ENCODE measurements at places on chromosomes 1 and 21.
A peak's percentile ranks its signal among the peaks of the same experiment; 100 is the strongest.

- DNase-seq, result no peak
These were observed 128.9 kb upstream of the ADAR start for GRCh38 chr1:154736841-154737240.

DNA sequence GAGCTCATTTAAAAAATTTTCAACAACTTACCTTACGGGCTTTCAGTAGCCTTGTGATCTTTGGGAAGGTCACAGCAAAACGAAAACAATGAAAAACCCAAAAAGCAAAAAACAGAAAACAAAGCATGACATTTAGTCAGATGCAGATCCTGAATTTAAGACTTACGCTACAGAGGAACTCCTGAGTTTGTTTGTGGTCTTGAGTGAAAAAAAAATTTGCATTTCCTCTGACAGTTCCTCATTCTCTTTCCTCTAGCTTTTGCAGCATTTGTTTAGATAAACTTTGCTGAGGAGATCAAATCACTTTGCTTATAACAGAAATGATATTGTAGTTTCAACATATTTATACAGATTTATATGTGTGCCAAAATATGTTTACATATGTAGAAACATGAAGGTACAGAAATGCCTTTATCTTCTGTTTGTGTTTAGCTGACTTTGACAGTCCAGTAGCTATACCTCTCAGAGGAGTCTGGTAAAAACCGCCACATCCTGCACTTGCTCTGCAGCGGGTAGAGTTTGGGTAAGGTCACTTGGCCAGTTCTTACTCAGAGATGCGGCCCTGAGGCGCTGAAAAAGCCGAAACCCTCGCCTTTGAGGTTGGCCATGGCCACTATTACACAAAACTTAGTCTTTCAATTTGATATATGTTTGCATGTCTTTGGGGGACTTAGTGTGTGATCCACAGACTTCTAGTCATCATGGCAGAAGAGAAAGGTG is 142.5 kb downstream of the TNR start:
- peak; percentile 54 for DNase-seq

DNA sequence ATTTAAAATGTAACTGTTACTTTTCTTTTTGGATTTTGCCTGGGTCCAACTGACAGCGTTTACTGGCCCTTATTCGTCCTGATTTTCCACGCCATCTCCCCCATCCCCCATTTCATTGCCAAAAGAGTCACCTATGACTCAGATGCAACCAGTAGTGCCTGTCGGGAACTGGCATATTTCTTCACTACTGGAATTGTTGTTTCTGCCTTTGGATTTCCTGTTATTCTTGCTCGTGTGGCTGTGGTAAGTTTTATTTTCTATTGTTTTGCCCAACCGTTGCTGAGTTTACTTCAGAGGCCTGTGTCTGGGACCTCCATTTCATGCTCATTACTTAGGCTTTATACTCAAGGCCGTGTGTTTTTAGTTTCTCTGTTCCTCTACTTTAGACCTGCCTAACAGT is 9.3 kb downstream of the LEPR start:
- no peak for DNase-seq

- no peak for DNase-seq
These were observed 12.5 kb downstream of the TP73 start for GRCh38 chr1:3664700-3665375.

GRCh38 chr1:24641646-24642151 is 1.4 kb upstream of the SRRM1 start:
- DNase-seq, result peak; percentile 45

- DNase-seq, result no peak
These were observed 18.1 kb downstream of the NAV1 start for GRCh38 chr1:201556841-201557571.

DNA sequence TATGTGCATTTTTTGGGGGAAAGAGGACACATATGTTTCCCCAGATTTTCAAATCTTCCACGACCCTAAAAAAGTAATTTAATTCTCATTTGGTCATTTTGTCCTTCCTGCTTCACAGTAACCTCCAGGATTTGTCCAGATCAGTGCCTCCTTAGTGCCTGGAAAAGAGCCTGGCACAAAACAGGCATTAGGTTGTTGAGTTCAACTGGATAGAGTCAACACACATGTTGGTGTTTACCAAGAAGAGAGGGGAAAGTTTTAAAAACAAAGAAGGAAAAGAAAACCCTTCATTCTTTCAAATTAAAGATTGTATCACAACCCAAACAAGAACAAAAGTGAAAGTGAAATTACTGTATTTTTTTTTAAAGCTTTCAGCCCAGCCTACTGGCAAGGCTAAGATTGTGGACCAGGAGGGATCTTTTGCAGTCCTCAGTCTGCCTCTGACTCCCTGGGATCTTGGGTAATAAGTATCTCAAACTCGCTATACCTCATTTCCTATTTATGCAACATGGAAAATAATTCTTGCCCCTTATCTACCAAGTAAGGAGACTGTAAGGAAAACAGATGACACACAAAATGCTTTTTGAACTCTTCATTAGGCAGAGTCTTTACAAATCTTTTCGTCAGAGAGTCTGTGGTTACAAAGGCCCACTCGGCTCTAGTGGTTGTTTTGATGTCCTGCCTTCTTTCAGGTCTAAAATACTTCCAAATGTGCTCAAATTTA is 57.8 kb downstream of the ZNF281 start:
- DNase-seq, result peak; percentile 37

DNA sequence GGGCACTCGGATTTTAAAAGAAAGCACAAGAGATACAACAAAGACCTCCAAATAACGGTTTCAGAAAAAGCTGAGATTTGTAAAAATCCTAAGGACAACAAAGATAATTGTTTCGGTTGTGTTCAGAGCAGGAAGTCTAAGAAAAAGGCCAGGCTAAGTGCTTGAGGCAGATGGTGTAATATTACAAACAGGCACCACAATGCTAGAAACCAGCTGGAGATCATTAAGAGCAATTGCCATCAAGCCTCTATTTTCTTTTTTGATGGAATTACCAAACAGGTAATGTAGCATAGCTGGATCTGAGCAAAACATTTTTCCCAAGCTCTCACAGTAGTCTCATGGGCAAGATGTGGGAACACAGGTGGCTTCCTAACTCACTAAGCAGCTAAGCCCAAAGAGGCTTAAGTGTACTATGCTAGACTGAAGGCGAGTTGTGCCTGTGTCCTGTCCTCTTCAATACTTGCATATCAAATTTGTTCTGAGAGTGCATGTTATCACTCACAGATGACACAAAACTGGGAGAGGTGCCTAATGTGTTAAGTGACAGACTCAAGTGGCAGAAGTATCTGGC is 161.6 kb downstream of the GLUL start:
- DNase-seq, result no peak

- DNase-seq, result no peak
These were observed 8.8 kb downstream of the TMEM63A start for GRCh38 chr1:225873281-225873850.

GRCh38 chr1:108811611-108812010 is 45.3 kb downstream of the AKNAD1 start:
- no peak for DNase-seq

DNA sequence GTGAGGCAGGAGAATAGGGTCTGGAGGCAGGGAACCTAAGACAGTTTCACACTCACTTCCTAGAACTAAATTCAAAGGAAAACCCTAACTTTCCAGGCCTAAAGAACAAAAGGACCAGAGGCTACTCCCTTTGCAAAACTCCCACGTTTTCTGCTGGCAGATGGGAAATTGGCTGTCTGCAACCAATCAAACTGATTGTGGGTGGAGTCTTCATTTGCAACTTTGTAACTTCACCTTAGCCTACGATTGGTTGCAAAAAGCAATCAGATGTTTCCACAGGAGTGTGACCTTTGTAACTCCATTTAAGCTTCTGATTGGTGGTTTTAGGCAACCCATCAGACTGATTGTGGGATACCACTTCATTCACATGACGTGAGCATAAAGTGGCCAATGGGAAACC is 19.7 kb upstream of the GNG4 start:
- no peak for DNase-seq

- DNase-seq, result peak; percentile 59
These were observed 20.7 kb upstream of the ABCB10 start for GRCh38 chr1:229579059-229579673.

DNA sequence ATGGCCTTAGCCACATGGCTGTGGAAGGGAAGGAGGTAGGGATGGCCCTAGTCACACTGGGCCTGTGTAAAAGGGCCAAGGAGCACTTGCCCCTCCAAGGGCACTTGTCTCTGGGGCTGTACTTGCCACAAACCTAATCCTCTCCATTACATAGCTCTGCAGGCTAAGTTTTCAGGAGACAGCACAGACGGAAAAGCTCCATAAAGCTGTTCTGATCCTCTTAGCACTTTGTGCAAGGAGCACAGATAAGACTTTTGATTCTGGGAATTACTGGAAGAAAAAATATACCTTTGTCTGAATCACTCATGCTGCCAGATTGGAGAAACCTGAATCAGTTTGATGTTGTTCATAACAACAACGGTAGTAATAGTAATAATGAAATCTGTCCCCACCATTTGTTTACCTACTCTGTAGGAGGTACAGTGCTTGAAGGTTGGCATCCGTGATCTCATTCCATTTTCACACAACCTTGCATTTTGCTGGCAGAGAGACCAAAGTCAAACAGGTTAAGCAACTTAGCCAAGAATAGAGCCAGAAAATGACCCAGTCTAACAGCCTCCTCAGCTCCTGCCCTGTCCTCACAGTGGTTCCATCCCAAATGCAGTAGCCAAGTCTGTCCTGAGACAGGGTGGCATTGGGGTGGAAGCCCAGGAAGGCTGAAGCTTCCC is 207.1 kb downstream of the ROR1 start:
- no peak for DNase-seq

GRCh38 chr1:35622510-35623178 is 18.7 kb downstream of the PSMB2 start:
- DNase-seq, result no peak

- peak; percentile 3 for DNase-seq
These were observed 25.1 kb downstream of the ATP8B2 start for GRCh38 chr1:154350383-154350782.

DNA sequence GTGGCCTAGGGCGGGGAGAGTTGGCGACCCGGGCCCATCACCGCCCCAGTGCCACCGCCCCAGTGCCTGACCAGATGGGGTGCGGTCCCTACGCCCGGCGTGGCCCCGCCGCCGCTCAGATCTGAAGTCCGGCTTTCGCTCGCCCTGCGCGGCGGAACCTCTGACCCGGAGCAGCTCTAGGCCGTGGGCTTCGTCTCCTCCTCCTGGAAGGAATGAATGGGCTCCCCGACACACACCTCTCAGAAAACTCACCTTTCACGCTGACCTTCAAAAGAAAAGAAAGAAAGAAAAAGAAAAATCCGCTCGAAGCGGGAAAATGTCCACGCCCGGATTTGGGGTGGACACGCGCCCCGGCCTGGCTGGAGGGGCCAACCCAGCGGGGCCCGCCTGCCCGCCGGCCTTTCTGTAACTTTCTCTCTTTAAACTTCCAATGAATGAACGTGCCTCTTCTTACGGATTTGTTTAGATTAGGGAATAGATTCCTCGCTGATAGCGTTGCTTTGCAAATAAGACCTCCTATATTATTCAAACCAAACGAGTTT is 5.4 kb upstream of the SIM2 start:
- no peak for DNase-seq

DNA sequence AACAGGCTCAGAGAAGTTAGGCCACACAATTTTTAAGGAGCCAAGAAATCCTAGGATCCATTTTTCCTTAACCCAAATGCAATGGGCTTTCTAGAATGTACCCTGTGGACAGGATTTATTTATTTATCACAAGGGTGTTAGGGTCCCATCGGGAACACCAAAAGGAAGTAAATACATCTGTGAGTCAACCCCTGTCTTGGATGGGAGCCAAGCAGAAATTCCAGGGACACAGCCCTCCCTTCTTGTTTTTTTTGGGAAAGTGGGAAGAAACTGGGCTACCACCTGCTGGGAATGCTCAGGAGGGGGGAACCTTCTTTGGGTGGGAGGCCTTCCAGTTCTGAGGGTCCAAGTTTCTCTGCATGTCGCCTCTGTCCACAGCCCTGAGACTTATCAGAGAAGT is 1.3 kb downstream of the CRNN start:
- DNase-seq, result no peak

GRCh38 chr1:232553809-232554208 is 76.1 kb downstream of the SIPA1L2 start:
- no peak for DNase-seq

GRCh38 chr21:45401054-45401518 is 3.9 kb upstream of the COL18A1 start:
- no peak for DNase-seq

- no peak for DNase-seq
These were observed 39.9 kb downstream of the STPG1 start for GRCh38 chr1:24373710-24374109.

- no peak for DNase-seq
These were observed 14.3 kb upstream of the IFFO2 start for GRCh38 chr1:18970762-18971161.

DNA sequence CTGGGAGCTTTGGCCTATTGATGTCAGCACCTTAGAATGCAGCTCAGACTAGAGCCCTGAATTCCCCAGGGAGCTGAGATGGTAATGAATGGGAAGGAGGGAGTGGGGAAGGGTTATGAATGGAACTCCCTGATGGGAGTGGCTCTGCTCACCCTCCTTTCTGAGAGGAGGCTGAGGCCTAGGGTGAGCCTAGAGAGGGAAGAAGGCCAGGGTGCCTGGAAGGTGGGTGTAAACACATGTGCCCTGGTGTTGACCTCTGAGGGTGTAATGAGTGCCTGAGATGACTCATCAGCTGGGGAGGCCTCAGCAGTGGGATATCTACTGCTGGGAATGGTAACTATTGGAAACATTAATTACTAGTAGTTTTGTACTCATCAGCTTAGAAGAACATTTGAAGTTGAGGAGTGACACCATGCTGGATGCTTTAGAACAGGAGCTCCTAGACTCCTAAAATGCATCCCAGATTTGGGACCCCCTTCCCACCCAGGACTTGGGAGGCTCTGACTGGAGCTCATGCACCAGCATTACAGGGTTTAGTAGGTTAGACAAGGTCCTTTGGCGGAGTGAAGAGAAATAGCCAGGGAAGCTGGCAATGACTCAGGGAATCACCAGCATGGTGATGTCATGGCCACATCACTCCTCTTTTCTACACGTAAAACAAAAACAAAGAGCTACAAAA is 16.0 kb upstream of the PIGV start:
- peak; percentile 32 for DNase-seq

DNA sequence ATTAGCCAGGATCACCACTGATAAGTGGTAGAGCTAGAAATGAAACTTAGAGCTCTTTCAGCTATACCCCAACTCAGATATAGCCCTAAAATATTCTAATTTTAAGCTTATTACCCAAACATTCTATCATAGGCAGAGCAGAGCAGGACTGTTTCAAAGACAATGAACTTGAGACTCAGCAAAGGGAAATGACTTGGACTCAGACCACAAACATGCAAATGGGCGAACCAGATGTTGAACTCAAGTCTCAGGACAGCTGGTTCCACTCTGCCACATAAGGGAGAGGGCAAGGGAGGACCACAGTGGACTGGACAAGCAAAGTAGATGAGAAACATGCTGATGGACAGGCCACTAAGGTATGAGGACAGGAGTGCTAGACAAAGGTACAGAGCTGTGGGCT is 315.3 kb downstream of the OMA1 start:
- no peak for DNase-seq
